ENCODE measurements at places on chromosomes 3 and 15. TPM values are rescaled to one million over a fixed set of nuclear protein-coding genes. Genes with fewer than 3 reads are reported as not detected.

- no peak overlapping the region for H3K4me3 ChIP-seq
- no peak overlapping the region for H3K27ac ChIP-seq
- no peaks in the 10 kb centered on the region for H3K36me3 ChIP-seq
These were observed 48.9 kb downstream of the GLDN start for GRCh38 chr15:51390241-51390965.

ALG1L2 gene
- 1.4 TPM for total RNA-seq

DNA sequence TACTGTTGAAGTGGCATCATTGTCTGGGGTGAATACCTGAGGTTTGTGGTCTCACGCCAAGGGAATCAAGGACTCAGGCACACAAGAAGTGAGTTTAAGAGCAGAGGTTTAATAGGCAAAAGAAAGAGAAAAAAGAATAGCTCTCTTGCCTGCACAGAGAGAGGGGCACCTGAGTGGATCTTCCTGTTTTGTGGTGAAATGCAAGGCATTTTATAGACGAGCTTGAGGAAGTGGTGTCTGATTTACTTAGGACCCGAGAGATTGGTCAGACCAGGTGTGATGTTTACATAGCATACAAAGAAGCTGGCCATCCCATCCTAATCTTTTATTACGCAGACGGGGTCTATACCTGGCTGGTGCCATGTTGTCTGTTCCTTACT lies 13.2 kb downstream of the CCR5 start:
- H3K4me3 ChIP-seq: no peak overlapping the region
- DNase-seq: no peak
- H3K27ac ChIP-seq: peak overlapping the region; percentile 68
- H3K27me3 ChIP-seq: no peaks in the 10 kb centered on the region

CDHR4 gene
- not detected for total RNA-seq

- no peaks in the 10 kb centered on the region for H3K36me3 ChIP-seq
- H3K27me3 ChIP-seq: peaks cover 2% of the 10 kb centered on the region
- H3K27ac ChIP-seq: no peak overlapping the region
- H3K4me3 ChIP-seq: no peak overlapping the region
- no peak for DNase-seq
These were observed 52.5 kb downstream of the KLF15 start for GRCh38 chr3:126304704-126305103.

MYZAP gene
- total RNA-seq: not detected

TRPC1 gene
- total RNA-seq: 2.1 TPM

GRCh38 chr15:100689131-100689899 lies 86.9 kb downstream of the ASB7 start:
- H3K36me3 ChIP-seq: no peaks in the 10 kb centered on the region
- no peaks in the 10 kb centered on the region for H3K4me1 ChIP-seq
- peaks cover 13% of the 10 kb centered on the region for H3K27me3 ChIP-seq
- H3K27ac ChIP-seq: no peak overlapping the region

GRCh38 chr3:76267851-76268380 lies 482.6 kb upstream of the ZNF717 start:
- DNase-seq: no peak
- no peaks in the 10 kb centered on the region for H3K27me3 ChIP-seq
- H3K27ac ChIP-seq: no peak overlapping the region
- H3K4me3 ChIP-seq: no peak overlapping the region

DNA sequence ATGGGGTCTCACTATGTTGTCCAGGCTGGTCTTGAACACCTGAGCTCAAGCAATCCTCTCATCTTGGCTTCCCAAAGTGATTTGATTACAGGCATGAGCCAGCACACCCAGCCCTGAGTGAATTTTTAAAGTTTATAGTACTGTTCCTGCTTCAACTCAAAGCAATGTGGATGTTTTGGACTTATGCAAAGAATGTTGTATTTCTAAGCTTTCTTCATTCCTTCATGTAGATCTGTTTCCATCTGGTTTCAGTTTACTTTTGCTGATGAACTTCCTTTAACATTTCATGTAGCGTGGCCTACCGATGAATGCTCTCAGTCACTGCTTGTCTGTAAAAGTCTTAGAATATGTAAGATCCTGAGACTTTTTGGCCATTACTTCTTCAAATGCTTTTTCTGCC lies 23.2 kb downstream of the NRG4 start:
- no peaks in the 10 kb centered on the region for H3K36me3 ChIP-seq
- no peak for DNase-seq
- no peaks in the 10 kb centered on the region for H3K4me1 ChIP-seq
- H3K27ac ChIP-seq: no peak overlapping the region
- no peak overlapping the region for H3K4me3 ChIP-seq

Measured in activated CD8-positive, alpha-beta memory T cell treated with anti-CD3 and anti-CD28 coated beads, Interleukin-2, amount 10 ng/mL, durations not matched to agents 7 days and 5 days (primary cell).